CD4-positive, alpha-beta T cell treated with Interleukin-4 for 1 hour (primary cell): ENCODE measurements at places on chromosomes 16 and 17.

- no peak for DNase-seq
Observed at GRCh38 chr16:89705006-89705405, 3.5 kb upstream of the SPATA2L start.

GRCh38 chr17:29674281-29674680 lies 51.6 kb upstream of the CORO6 start:
- no peak for DNase-seq

DNA sequence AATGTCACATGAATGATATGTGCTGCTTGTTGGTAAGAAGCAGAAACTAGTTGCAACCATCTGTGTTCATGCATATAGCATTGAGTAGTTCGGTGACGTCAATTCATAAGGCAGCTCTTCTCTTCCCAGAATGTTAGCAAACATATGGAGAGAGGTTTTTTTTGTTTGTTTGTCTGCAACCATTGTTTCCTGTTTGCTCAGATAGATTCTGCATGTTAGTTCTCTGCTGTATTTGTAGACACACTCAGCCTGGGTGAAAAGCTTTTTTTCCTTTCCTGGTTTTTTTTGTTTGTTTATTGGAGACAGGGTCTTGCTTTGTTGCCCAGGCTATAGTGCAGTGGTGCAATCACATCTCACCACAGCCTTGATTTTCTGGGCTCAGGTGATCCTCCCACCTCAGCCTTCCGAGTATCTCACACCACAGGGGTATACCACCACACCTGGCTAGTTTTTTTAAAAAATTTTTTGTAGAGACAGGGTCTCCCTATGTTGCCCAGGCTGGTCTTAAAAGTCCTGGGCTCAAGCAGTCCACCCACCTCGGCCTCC lies 16.7 kb downstream of the WSB1 start:
- DNase-seq, result no peak

DNA sequence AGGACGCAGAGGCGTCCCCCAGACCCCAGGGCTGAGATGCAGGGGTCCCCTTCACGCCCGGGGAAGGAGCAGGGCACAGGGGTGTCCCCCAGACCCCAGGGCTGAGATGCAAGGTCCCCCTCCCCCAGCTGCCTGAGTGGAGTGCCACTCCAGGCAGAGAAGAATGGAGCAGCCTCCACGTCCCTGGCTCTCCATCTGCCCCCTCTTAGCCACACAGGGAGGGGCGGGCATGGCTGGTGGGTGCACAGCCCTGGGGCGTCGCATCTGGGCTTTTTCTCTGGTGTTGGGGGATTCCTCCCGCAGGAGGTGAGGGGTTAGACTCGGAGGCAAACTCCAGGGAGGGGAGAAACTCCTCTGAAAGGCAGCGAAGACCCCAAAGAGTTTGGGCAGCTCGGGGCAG lies 17.5 kb downstream of the CIBAR2 start:
- no peak for DNase-seq

- DNase-seq, result peak; percentile 41
Observed at GRCh38 chr16:82229800-82230619, 60.0 kb upstream of the MPHOSPH6 start.

DNA sequence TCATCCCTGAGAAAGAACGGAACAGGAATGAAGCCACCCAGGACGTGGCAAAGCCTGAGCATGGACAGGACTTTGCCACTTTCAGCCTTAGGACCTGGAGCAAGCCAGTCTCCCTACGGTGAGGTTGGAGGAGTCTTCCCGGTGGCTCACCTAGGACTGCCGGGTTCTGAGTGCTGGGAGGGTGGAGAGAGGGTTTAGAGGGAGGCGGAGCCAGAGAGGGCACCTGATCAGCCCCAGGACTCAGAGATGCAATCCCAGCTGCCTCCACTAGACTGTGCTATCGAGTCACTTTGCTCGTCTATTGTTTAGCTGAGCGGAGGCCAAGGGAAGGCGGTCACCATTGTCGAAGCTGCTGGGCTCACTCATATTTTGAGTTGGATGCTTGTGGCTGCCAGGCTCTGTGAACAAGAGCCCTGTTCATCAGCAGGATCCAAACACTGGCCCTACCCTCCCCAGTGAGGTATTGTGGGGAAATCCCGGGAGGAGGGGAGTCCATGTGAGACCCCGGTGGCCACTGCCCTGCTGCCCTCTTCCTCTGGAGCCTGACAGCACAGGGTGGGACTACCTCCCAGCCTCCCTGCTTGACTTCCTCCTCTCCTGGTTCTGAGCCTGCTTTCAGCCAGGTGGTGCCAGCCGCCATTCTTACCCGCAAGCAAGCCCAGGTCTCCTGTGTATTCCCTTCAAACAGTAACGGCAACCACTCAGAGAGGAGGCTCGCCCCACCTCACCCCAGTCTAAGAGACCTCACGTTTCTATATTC lies 7.0 kb downstream of the KRT14 start:
- peak; percentile 60 for DNase-seq

GRCh38 chr16:67326472-67327309 lies at the start of the genes KCTD19 and LRRC36:
TSS of gene KCTD19 (minus strand) at chr16:67326741. CDS start at chr16:67326707, 34 bp downstream.
TSS of gene LRRC36 (plus strand) at chr16:67326815. CDS start at chr16:67326863, 48 bp downstream.
- DNase-seq, result peak; percentile 61

- no peak for DNase-seq
Observed at GRCh38 chr17:50123649-50124349, 6.2 kb downstream of the SAMD14 start.

DNA sequence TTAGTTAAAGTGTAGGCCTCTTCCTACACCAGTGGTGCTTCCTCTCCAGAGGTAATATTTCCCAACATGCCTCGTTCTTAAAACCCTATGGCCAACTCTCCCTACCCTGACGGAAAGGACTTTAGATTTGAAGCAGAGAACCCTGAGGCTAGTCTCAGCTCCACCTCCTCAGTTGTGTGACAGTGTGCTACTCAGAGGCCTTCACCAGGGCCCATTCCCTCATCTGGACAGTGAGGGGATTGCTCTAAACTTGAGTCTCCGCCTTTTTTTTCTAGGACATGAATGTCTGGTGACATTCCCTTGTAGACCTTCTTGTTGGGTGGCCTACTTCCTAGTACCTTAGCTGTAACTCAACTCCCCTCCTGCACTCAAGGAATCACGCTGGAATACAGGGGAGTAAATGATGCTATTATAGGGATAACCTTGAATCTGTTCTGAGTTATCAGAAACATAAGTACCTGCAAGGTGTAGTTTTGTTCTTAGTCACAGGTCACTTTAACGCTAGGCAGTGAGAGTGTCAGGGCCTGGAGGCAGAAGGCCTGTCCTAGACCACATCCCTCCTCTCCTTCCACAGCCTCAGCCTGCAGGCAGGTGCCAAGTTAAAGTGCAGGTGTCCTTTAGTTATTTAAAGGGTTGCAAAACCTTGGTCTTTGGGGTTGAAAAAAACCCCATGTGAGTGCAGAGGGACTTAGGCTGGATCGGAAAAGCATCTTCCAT lies 26.9 kb downstream of the LDHD start:
- no peak for DNase-seq
